ENCODE measurements at places on chromosomes 2 and 18. TPM values are rescaled to one million over a fixed set of nuclear protein-coding genes. Genes with fewer than 3 reads are reported as not detected.

DNA sequence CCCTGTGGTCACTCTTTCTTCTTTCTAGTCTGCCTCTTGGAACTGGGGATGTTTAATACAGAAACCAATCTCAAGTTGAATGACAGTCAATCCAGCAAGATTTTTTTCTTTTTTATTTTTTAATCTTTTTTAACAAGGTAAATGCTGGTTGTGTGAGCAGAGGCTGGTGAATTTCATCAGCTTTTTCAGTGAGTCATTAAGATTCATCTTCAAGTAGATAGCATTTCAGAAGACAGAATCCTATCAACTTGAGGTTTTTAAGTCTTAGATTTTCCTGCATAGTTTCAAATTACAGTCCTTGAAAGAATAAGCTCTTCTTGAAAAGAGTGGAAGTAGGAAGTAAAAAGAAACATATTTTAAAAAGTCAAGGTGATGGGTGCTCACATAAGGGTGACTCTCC, 12.4 kb downstream of the SLC8A1 start:
- H3K27me3 ChIP-seq: no peaks in the 10 kb centered on the region
- H3K27ac ChIP-seq: no peak overlapping the region
- H3K4me1 ChIP-seq: 0 out of 2 replicates have a peak, but pooled peaks cover 2% of the 10 kb centered on the region
- no peaks in the 10 kb centered on the region for H3K36me3 ChIP-seq
- no peak for DNase-seq
- no peak overlapping the region for H3K4me3 ChIP-seq

- no peak for DNase-seq
- H3K4me3 ChIP-seq: no peak overlapping the region
- no peak overlapping the region for H3K27ac ChIP-seq
- H3K36me3 ChIP-seq: no peaks in the 10 kb centered on the region
- no peaks in the 10 kb centered on the region for H3K4me1 ChIP-seq
Measured at GRCh38 chr2:149329068-149329467, 1.3 kb upstream of the LYPD6 start.

GRCh38 chr2:141534666-141535362, 596.0 kb downstream of the LRP1B start:
- H3K4me3 ChIP-seq: no peak overlapping the region
- no peaks in the 10 kb centered on the region for H3K27me3 ChIP-seq
- H3K36me3 ChIP-seq: no peaks in the 10 kb centered on the region
- DNase-seq: no peak

GRCh38 chr18:53819671-53820070, 404.8 kb downstream of the MBD2 start:
- no peaks in the 10 kb centered on the region for H3K4me1 ChIP-seq
- H3K27me3 ChIP-seq: no peaks in the 10 kb centered on the region
- no peaks in the 10 kb centered on the region for H3K36me3 ChIP-seq

MYCN gene
- not detected for total RNA-seq

GRCh38 chr2:58006256-58006951, 40.2 kb upstream of the VRK2 start:
- H3K27ac ChIP-seq: no peak overlapping the region
- no peaks in the 10 kb centered on the region for H3K4me1 ChIP-seq
- DNase-seq: no peak
- no peak overlapping the region for H3K4me3 ChIP-seq
- no peaks in the 10 kb centered on the region for H3K27me3 ChIP-seq

IFIH1 gene
- total RNA-seq: 0.26 TPM

DNA sequence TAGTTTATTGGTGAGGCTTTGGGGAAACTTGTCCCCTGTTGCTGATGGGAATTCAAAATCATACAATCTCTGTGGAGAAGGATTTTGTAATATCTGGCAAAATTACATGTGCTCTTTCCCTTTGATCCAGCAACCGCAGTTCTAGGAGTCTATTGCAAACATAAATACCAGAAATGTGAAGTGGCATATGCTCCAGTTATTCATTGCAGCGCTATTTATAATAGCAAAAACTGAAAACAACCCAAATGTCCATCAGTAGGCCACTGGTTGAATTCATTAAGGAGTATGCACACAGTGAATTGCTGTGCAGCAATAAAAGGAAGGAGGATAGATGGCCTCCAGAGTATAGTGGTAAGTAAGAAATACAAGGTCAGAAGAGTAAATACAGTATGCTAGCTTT, 76.5 kb downstream of the HNRNPLL start:
- H3K36me3 ChIP-seq: no peaks in the 10 kb centered on the region
- H3K4me3 ChIP-seq: no peak overlapping the region
- peak overlapping the region; percentile 99 for H3K27ac ChIP-seq
- peaks cover 90% of the 10 kb centered on the region for H3K4me1 ChIP-seq
- H3K27me3 ChIP-seq: no peaks in the 10 kb centered on the region
- peak; percentile 62 for DNase-seq

NFE2L2 gene
- total RNA-seq: 33.1 TPM

- no peaks in the 10 kb centered on the region for H3K36me3 ChIP-seq
- DNase-seq: peak; percentile 71
- peaks cover 45% of the 10 kb centered on the region for H3K4me1 ChIP-seq
- H3K27ac ChIP-seq: peak overlapping the region; percentile 76
- peak overlapping the region; percentile 7 for H3K4me3 ChIP-seq
- H3K27me3 ChIP-seq: no peaks in the 10 kb centered on the region
Measured at GRCh38 chr18:54532222-54532621, 58.8 kb upstream of the DYNAP start.

DNA sequence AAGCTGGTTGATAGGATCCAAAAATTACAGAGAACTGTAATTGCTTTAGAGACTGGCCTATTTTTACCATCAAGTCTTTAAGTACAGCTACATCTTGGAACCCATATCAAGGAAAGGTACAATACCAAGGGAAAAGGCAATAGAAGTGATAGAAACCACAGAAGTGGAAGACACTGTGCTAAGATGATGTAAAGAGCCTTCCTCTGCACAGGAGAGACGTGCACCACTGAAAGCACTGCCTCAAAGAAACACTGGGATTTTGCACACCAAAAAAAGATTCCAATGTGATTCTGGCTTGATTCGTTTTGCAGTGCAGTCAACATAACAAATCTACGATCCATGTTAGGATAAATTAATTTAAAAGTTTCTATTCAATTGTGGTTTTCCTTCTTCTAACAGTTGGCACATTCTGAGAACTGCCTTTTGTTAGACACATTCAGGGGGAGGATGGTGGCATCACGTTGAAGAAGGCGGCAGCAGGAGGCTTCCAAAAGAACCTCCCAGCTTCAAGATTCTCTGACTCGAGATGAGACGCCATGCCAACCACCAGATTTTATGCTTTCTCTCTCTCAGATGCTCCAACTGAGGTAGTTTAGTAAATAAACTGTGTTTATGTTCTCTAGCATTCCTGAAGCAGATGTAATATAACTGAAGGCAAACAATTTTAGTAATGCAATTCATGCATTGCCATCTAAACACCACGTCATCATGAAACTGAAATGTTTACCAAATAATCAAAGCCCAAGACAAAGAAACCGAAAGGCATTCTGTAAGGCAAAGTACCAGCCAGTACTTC, 102.9 kb downstream of the BCL2 start:
- H3K4me1 ChIP-seq: peaks cover 61% of the 10 kb centered on the region
- DNase-seq: no peak
- H3K4me3 ChIP-seq: no peak overlapping the region
- H3K36me3 ChIP-seq: peaks cover 10% of the 10 kb centered on the region
- peak overlapping the region; percentile 48 for H3K27ac ChIP-seq

C18orf54 gene
- 14.3 TPM for total RNA-seq

GRCh38 chr2:37671009-37671815, at the start of gene CDC42EP3:
Gene CDC42EP3 (minus strand): TSS chr2:37671642. CDS start chr2:37646587, 25,055 bp downstream.
- H3K4me3 ChIP-seq: peak within 1 kb of the TSS; percentile 96
- H3K4me1 ChIP-seq: peaks cover 27% of the 10 kb centered on the region
- DNase-seq: peak; percentile 77
- H3K27ac ChIP-seq: peak within 1 kb of the TSS; percentile 46
- no peaks in the 10 kb centered on the region for H3K36me3 ChIP-seq

DNA sequence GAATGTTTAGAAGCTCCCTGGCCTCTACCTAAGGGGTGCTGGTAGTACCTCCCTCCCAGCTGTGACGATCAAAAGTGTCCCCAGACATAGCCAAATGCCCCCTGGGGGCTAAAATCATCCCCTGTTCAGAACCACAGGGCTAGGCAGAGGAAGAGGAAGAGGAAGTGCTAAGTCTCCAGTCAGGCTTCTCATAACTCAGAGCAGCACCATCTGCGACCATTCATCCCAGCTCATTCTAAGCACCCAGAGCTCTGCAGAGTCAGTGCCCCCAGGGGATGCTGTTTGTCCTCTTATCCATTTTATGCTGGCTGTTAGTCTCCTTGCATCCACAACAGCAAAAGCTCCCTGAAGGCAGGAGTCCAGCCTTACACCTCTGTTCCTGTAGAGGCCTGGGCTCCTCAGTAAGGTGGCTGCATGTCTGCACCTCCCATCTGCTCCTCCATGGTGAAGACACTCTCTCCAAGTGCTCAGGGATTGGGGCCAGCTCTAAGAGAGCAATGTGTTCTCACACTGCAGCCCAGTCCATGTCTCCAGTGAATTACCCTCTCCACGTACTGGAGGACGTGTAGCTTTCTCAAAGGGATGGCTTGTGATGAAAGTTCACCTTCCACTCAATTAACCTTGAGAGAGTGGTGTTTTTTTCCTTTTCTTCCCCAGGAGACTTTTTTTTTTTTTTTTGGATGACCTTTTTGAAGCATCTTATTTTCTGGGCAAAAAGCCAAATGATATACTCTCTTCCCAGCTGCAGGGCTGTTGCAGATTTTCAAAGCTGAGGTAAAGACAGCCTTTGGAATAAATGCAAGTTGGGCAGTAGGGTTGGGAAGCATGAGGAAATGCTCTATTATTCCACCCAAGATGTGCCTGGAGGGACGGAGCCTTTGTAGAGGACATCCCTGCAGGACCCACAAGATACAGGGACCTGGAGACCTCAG, 158.9 kb upstream of the SLC14A2 start:
- peaks cover 63% of the 10 kb centered on the region for H3K4me1 ChIP-seq
- no peaks in the 10 kb centered on the region for H3K27me3 ChIP-seq

Data from Karpas-422 (cell line).